ENCODE measurements at places on chromosomes 13 and 19.
A peak's percentile ranks its signal among the peaks of the same experiment; 100 is the strongest.

- DNase-seq = no peak
Measured at GRCh38 chr19:31451686-31452330, 102.6 kb upstream of the TSHZ3 start.

DNA sequence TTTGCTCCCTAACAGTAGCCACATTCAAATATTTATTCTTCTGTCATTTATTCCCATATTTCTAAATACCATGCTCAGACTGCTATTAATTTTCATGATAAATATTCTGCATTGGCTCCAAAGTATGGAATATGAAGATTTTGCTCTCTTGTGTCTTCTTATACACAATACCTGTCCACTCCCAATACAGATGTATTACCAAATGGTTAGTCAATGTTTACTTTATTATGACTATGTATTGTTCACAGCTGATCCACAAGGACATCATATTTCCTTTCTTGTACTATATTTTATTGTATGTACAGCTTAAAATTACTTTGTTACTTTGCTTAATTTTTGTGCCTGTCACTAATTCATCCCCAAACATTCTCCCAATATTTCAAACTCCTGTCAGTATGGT is 322.3 kb downstream of the OXGR1 start:
- no peak for DNase-seq

GRCh38 chr19:18046059-18046718 is 38.2 kb downstream of the ARRDC2 start:
- no peak for DNase-seq

GRCh38 chr19:38693380-38694223 is 46.2 kb downstream of the ACTN4 start:
- DNase-seq = peak; percentile 58

DNA sequence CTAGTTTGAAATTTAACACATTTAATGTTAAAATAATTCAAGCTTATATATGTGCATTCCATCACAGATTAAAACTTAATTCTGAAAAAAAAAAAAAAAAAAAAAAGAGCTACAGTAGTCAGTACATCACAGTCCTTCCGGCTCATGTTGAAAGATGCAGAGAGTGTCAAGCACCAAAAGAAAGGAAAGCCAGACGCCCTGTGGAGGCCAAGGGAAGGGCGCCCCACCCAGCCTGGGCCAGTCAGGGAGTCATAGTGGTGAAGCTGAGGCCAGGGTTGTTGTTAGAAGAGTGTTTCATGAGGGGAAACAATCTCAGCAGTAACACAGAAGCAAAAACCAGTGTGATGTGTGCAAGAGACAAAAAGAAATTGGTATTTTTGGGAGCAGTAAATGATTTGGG is 375.3 kb downstream of the MTUS2 start:
- no peak for DNase-seq

- DNase-seq = no peak
Measured at GRCh38 chr19:1533510-1534150, 9.8 kb downstream of the PLK5 start.

Measured in activated gamma-delta T cell treated with Interleukin-2 at 50 U/mL for 16 hours (primary cell).